ENCODE measurements at places on chromosomes 4 and X.

DNA sequence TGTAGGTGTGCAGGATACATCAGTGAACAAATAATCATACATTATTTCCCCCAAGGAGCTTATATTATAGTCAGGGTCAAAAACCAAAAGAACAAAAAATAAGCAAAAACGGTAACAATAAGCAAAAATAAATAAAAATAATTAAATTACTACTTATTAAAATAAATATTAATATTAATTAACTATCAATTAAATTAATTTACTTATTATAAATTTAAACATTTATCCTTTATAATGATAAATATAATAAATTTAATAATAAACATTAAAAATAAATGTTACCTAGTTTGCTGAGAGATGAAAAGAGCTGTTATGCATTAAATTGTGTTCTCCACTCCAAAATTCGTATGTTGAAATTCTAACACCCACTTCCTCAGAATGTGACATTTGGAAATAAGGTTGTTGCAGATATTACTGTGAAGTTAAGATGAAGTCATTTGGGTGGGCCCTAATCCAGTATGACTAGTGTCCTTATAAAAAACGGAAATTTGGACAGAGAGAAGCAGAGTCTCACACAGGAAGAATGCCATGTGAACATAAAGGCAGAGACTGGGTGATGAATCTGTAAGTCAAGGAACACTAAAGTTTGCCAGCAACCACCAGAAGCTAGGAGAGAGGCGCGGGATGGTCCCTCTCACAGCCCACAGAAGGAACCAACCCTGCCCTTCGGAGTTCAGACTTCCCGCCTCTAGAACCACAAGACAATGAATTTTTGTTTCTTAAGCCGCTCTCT, 67.2 kb upstream of the IBSP start:
- no peak for ATAC-seq

DNA sequence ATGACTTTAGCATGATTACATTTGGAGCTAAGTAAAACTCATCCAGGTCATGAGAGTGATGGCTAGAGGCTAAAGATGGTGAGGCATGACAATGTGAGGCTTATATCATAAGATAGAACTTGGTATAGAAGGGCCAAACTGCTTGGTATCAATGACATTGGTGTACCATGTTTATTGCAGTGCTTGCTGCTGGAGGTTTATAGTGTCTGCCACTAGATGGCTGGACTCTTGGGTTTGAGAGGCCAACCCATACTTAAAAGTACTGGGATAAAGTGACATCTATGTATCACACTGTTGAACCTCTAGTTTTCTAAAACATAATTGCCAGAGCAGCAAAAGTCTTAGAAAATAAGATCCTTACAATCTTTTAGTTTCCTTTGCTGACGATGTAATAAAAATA, 83.0 kb upstream of the TACR3 start:
- ATAC-seq: no peak

DNA sequence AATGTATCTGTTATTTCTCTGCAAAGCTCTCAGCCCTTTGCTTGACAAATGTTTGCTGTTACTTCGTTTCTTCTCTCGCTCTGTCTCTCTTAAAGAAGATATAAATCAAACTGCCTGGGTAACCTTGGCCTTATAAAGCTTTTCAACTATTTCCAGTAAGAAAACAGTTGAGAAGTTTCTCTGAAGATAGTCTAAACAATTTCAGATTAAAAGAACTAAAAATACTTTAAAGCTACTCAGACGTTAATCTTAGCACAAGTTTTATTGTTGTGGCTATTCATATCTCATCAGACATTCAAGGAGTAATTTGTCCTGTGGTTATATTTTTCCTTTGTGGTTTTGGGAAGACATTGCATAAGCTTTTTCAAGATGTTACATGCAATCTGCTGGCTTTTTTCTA, 22.6 kb downstream of the HOPX start:
- no peak for ATAC-seq

DNA sequence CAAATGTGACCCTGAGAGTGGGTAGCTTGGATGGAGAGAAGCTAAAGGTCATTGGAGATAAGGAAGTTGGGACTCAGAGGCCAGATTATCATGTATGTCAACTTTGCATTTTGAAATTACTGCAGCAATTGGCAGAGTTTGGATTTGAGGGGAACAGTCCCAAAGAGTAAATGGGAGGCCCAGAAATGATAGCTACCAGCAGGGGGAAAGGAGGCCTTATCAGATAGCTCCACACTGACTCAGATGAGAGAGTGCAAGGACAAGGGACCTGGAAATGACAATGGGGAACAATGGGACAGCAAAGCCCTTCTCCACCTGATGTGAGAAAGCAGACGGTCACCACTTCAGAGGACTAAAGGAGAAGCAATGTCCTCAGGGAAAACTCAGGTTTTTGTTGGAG, 201.5 kb upstream of the JADE1 start:
- ATAC-seq: no peak

GRCh38 chrX:17032351-17032750, 85.9 kb downstream of the REPS2 start:
- ATAC-seq: peak; percentile 66

DNA sequence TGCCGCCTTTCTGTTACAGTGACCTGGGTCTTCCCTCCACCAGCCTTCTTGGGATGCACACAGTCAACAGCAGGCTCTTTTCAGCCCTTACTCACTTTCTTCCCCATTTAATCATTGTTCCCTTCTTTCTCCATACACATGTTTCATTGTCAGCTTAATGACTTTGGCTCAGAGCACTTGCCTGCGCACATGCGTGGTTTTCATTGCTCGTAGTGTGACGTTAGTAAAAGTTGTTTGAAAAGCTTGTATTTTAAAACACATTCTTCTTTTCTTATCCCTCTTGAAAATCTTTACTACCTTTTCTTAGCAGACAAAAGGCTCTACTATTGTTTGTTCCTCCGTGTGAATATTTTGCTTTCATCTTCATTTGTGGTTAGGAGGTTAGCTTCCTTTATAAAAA, 19.7 kb upstream of the SCOC start:
- no peak for ATAC-seq

DNA sequence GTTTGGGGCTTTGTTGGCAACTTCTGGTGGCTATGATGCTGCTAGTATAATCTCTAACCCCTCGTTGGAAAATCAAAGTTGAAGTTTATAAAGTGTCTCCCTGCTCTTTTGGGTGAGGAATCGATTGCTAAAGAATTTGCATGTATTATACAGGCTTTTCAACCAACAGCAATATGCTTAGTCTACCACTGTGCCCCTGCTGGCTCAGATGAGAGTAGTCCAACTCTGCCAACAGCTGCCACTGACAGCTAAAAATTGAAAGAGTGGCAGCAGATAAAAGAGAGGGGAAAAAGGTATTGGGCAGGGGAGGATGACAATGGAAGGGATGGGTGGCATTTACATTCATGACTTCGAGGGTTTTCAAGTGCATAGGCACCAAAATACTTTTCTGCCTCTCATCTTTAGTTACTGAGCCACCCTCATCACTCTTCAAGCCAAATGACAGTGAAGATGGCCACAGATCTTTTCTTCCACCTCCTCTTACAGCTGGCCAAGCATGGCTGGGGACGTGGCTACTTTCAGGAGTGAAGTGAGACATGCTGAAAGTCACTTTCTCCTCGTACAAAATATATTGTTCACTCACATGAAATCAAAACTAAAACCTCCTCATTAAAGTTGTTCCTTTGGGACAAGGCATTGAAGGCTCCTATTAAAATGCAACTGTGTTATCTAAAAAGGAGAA, 2.7 kb upstream of the GRIA3 start:
- no peak for ATAC-seq

GRCh38 chrX:95860127-95860526, 824.5 kb upstream of the DIAPH2 start:
- no peak for ATAC-seq

GRCh38 chr4:68987007-68987406, 35.4 kb upstream of the UGT2A3 start:
- no peak for ATAC-seq

GRCh38 chrX:41730081-41730480, 6.1 kb downstream of the GPR82 start:
- ATAC-seq: no peak

DNA sequence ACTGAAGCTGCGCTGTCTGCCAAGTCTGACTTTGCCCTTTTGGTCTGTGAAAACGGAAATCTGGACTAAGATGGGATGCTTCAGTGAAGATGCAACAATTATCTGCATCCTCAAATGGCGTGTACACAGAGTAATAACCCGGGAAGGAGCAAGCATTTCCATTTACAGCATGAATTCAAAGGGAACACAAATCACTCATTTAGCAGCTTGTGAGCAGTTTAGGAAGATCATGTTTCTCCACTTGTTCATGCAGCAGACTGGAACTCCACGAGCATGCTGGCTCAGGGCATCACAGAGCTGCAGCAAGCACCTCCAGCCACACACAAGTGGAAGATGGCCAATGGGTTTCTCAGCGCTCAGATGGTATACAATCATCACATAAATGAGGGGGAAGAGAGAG, 175.5 kb downstream of the NLGN4X start:
- ATAC-seq: no peak

DNA sequence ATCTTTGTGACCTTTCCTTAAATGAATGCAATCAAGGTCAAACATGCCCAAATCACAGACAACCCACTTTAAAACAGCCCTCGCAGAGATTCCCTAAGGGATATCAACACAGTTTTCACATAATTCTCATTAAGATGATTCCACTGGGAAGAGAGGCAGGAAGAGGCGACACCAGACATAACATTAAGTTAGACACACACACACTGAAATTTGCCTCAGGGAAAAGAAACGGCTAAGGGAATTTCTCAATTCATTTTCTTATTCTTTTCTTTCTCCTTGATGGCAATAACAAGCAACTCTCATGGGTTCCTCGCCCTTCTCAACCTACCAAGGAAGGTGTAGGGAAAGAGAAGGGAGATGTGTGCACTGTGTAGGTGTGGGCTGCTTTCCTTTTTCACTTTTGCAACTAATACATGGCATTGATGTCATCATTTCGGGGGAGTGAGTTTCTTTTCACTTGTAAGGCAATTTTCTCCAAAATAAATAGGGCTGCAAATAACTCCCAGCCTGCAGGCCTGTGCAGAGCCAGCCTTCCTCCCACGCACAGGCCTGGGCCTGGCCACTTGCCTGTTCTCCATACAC, 41.4 kb downstream of the SOD3 start:
- ATAC-seq: no peak

DNA sequence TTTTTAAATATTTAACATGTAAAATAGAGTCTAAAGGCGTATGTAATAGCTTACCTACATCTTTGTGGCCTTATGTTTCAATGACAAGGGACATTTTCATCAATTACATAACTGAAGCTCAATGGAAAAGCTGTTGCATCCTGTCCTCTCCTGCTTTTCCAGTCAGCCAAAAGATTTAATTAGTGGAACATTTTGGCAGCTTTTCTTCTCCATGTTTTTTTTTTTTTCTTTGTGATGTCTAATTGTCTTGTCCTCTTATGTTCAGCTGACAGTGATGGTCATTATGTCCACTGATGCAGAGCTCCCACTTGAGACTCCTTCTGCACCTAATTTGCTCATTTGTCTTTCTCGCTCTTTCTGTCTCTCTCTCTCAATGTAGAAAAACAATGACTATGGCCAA, 422.2 kb downstream of the GABRG1 start:
- no peak for ATAC-seq

GRCh38 chrX:107374132-107374531, 75.3 kb upstream of the FRMPD3 start:
- ATAC-seq: no peak

GRCh38 chr4:134078230-134078914, 123.2 kb downstream of the PABPC4L start:
- no peak for ATAC-seq

- ATAC-seq: no peak
Observed at GRCh38 chr4:76732246-76732645, 165.7 kb downstream of the SOWAHB start.
